ENCODE measurements at places on chromosomes 2 and 18.

- DNase-seq: no peak
Measured at GRCh38 chr2:23563673-23564614, 179.0 kb downstream of the KLHL29 start.

GRCh38 chr18:77478646-77479442 is 229.2 kb downstream of the GALR1 start:
- no peak for DNase-seq

GRCh38 chr2:103880081-103880834 is 973.7 kb upstream of the POU3F3 start:
- DNase-seq: peak; percentile 0

DNA sequence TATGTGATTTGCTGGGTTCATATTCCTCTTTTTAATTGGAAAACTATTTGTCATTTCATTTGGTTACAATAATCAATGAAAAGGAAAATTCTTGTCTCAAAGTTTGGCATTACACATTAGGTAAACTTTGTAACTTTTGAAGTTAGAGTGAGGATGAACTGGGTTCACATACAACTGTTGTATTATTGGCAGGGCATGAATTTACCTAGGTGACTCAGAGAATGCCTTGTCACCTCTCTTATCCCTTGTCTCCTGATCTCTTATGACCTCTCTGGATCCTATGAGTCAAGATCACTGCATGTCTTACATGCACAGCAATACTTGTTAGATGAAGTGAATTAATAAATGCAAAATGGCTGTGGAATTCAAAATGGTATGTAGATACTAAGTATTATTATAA is 563.4 kb upstream of the GCFC2 start:
- no peak for DNase-seq

DNA sequence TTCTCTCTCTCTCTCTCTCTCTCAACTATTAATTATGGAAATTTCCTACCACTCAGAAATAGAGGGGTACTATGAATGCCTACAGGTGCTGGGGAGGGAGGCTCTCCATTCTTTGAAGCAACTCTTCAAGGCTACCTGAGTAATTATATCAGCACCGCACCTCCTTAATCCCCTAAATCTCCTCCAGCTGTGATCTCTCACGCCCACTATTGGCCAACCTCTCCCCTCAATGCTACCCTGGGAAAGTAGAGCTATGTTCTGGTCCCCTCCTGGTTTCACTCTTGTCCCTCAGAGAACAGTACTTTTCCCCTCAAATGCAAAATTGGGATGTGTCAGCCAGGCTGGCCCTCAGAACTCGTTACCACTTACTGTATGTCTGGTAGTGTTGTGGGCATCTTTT is 1.6 kb downstream of the MOCOS start:
- DNase-seq: no peak

GRCh38 chr2:118032169-118033013 is 18.5 kb upstream of the CCDC93 start:
- no peak for DNase-seq

GRCh38 chr18:29664278-29665036 is 1378.1 kb downstream of the DSC3 start:
- DNase-seq: no peak

DNA sequence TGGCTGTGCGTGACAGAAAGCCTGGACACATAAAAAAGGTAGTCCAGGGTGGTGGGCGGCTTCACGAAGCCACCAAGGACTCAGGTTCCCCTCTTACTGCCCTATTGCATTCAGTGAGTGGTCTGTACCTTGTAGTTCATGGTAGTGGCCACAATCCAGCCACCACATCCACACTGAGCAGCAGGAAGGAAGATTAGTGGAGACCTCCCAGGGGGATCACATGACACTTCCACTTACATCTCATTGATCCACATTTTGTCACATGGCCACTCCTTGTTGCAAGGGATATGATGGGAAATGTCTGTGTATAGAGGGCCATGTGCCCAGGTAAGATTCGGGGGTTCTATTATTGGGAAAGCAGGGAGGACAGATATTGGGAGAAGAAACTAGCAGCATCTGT is 13.7 kb downstream of the IL1R2 start:
- no peak for DNase-seq

DNA sequence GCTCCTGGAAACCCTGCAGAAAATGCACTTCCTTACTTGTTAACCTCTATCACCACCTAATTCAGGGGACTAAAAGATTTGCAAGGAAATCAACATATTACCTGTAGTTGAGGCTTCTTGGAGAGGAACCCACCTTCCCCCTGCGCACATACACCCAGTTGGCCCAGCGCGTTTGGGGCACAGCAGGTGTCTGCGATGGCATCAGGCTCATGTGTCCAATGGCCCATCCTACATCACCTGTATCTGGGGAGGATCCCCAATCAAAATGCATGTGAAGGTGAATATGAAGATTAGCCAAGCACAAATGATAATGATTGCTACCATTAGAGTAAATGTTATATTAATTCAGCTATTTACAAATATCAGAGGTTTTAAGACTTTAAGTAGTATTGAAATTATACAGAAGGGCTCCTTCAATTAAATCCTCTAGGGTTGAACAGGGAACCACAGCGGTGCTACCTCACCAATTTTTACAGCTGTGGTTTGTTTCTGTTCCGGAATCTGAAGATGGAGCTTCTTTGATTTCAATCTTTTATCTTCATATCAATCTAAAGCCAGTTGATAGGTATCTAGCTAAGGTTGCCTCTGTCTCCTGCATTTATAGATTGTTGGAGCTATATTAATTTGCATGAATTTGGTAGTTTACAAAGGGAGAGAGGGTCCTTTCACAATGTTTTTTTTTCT is 486.0 kb downstream of the RNF144A start:
- no peak for DNase-seq

GRCh38 chr2:322326-322725 is 34.4 kb upstream of the ALKAL2 start:
- no peak for DNase-seq

- DNase-seq: no peak
Measured at GRCh38 chr2:190637903-190638618, 10.8 kb upstream of the NAB1 start.

- DNase-seq: no peak
Measured at GRCh38 chr18:63552581-63552980, 10.4 kb downstream of the SERPINB12 start.

DNA sequence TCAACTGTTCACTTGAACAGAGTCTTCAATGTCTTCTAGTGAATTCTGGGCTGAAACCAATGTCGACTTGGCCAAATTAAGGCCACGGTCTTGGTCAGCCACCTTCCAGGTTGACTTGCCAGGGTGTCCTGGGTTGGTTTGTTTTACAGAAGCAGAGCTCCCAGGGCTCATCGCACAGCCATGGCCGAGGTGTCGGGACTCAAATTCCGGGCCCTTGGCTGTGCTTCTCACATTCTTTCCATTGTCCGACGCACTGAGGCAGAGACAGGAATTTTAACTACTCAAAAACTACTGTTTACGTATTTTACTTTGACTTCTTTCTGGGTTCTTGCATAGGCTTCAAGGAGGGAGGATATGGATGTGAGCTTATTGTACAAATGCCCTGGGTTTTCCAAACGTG is 51.7 kb downstream of the HPCAL1 start:
- no peak for DNase-seq

DNA sequence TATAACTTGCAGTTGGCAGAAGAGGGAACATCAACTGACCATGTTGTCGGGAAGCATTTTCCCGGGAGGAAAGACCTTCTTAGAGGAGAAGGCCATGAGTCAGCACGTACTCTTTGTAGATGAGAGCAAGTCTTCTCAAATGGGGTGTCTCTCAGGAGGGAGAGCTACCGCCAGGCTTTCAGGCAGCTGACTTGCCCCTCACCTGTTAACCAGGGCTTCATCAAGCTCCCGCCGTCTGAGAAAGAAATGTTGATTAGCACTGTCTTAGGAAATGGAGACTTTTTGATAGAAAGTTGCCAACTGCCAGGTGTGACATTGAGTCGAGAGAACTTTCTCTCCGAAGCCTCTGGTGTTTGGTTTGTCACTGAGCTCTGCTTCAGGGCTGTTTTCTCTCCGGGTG is 196.1 kb downstream of the ZNF407 start:
- DNase-seq: no peak

DNA sequence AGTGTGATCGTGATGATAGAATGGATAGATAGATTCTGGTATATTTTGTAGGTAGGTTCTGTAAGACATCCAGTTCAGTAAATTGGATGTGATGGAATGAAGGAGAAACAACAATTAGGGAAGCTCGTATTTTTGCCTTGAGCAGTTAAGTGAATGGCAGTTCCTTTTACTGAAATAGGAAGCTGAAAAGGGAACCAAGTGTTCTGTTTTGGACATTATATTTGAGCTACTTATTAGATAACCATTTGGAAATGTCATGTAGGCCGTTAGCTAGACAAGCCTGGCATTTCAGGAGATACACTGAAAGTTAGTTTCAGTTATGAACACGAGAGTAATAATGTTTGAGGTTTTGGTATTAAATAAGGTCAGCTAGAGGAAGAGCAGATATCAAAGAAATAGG is 41.5 kb downstream of the MARCHF7 start:
- no peak for DNase-seq

DNA sequence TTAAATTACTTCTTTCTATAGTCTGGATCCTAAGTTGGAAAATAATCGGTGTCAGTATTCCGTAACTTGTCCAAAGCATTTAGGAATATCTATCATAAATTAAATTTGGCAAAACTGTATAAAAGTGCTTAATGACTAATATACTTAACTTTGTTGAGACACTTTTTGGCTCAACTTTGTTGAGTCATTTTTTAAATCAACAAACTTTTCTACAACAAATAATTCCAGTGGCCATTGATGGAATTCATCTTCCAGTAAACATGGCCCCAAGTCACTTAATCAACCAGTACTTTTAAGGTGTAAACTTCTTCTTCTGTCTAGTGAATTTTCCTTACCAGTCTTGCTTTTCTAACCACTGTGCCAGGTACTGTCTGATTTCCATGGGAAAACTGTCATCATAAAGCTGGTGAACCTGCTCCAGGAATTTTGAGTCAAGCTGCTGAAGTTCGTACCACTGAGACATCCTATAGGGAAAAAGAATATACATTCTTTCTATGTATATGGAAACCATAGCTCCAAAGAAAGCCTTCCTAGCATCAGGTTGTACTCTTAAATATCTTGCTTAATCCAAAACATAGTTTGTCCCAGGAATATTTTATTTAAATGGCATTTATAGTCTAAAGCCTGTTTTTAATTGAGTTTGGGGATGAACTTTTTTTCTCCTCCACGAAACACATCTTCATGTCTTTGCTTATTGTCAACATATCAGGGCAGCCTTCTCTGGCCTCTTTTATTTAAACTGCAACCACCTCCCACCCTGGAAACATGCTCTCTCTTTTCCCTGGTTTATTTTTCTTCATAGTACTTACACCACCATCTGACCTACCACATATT is 4.2 kb downstream of the STAT1 start:
- DNase-seq: no peak

- no peak for DNase-seq
Measured at GRCh38 chr2:112959109-112959812, 18.5 kb upstream of the IL36G start.

DNA sequence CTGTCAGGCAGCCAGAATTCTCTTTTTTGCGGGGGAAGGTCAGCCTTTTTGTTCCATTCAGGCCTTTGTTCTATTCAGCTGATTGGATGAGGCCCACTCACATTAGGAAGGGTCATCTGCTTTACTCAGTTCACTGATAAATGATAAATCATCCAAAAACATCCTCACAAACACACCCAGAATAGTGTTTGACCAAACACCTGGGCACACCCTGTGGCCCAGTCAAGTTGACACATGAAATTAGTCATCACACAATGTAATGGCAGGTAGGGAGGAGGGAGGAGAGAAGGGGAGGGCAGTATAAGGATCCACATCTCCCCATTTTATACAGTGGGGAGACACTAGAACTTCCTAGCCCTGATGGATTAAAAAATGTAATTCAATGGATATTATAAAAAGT is 8.3 kb upstream of the RMC1 start:
- no peak for DNase-seq

DNA sequence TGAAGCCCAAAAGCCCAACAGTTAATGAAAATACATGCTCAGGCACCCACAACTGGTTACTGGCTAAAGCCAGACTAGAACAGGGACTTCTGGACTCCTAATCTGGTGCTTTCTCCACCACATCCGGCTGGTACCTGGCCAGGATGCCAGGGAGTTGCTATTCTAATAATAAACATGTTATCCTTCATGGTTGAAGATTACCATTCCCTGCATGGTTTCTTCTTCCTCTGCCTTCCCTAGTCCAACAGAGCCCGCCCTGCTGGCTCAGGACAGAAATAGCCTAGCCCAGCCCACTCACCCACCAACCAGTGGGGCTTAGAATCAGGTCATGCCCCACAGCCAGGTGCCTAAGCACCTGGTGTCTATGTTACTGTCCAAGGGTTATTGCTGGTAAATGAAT is 184.2 kb downstream of the TMEM247 start:
- no peak for DNase-seq

DNA sequence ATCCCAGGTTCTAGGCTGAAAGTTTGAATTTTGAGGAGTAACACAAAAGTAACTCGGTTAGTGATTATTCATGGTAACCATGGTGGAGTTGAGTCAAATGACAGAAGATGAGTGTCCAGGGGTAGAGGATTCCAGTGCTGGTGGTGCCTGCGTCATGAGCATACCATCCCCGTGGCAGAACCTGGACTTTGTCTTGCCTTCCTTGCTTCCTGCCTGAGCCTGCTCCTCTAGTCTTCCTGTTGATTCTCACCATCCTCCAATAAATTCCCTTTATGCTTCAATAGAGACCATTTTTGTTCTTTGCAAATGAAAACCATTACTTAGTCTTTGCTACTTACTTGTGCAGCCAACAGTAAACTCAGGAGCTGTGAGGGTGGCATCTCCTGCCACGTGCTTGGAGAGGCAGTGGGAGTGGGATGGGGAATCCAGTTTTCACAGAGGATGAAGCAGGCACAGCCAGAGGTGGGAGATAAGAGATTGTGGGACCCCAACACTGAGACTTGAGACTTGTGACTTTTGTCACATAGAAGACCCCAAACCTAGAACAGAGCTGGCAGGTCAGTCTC is 4.1 kb upstream of the YES1 start:
- no peak for DNase-seq

GRCh38 chr2:113886479-113887008 is 3.3 kb upstream of the ACTR3 start:
- DNase-seq: no peak

DNA sequence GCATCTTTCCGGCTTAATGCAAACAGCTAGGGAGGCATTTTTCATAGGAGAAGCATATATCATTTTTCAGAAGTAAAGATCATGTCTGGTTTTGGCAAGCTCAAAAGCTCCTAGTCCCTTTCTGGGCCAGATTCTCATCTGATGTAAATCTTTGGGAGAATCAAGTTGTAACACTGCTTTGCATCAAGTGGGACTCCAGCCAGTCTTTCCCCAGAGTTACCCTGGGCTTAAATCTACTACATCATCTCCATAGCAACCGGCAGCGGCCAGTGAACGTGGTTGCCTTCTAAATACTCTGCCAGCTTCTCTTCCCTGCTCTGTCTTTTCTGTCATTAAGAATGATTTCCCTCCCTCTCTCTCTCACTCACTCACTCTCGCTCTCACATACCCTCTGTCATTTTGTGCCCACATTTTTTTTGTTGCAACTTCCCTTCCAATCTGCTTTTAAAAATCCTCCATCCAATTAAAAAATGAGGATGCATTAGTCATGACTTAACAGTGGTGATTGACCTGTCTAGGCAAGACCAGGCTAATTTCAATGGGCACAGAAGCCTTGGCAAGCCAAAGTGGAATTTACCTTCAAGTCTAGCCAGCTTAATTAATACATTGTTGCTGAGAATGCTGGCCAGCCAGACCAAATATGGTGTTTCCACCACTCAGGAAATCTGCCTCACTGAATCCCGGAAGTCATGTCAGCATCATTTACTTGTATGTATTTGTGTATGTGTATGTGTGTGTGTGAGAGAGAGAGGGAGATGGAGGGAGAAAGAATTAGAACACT is 93.0 kb downstream of the NRP2 start:
- peak; percentile 21 for DNase-seq

- DNase-seq: peak; percentile 94
Measured at GRCh38 chr2:157839162-157839801, 36.8 kb downstream of the ACVR1 start.

Measured in NCI-H2081 treated with DMSO at 0.1 percent for 48 hours (cell line).